NCI-H460 (cell line): ENCODE measurements at places on chromosomes 4 and X. TPM values are rescaled to one million over a fixed set of nuclear protein-coding genes. Genes with fewer than 3 reads are reported as not detected.
A peak's percentile ranks its signal among the peaks of the same experiment; 100 is the strongest.

SLC6A14 gene
- not detected in 2 replicates for total RNA-seq

PDGFRA gene
- total RNA-seq: 0.05 TPM in 1 of 2 replicates, not detected in the other

TGIF2LX gene
- not detected in 2 replicates for total RNA-seq

JADE3 gene
- total RNA-seq: 9.6 and 9.8 TPM in 2 replicates

COL4A6 gene
- total RNA-seq: 157 and 177 TPM in 2 replicates

AR gene
- 8.0 and 9.7 TPM in 2 replicates for total RNA-seq

OTUD6A gene
- not detected in 2 replicates for total RNA-seq

SNCA gene
- total RNA-seq: 99.1 and 110 TPM in 2 replicates

C4orf50 gene
- not detected in 2 replicates for total RNA-seq

MCTS1 gene
- 72.5 and 72.9 TPM in 2 replicates for total RNA-seq

TRPC5OS gene
- not detected in 2 replicates for total RNA-seq

DNA sequence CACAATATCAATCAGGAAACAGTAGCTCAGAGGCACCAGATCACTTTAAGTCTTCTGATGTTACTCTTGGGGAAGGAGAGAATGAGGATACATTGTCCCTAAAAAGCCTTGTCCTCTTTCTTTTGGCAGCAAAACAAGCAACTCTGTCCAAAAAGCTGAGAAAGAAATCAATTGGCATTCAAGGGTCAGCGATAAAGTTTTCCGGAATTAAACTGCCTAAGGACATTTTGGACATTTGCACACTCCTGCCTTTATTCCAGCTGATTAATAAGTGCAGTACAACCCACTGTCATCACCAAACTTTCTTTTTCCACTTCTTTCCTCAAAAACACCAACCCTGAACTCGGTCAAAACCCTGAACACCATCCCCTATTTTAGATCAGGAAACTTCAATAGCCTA lies 85.8 kb upstream of the FAM9A start:
- no peak for DNase-seq

GRCh38 chr4:119087656-119088055 lies 48.0 kb upstream of the MYOZ2 start:
- no peak for DNase-seq

DNA sequence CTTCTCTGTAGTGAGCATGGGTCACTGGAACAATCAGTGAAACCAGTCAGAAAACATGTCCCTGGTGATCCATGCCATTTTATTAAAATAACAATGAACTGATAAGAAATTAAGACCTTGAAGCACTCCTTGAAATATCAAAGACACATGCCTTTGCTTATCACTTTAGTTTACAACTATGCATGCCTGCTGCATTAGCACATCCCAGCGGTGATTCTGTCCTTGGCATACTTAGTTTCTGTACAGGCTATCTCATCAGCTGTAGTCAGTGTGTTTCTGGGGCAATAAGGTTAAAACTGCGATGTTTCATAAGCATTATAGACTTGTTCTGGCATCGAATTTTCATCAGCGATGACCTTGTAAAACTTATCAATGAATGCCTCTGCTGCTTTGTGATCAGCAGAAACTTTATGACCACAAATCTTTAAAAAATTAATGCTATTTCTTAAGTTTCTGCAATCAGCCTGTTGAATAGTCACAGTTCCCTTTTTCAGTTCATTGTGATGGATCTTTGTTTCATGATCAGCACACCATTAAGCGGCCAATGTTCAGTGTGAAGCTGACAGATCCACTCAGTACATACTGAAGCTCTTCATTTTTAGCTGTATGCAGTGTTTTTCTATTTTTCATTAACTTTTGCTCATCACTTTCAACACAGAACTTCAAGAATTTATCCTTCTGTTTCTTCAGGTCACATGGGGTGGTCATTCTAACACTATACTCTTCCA lies 150.5 kb downstream of the RNF150 start:
- DNase-seq: no peak

DNA sequence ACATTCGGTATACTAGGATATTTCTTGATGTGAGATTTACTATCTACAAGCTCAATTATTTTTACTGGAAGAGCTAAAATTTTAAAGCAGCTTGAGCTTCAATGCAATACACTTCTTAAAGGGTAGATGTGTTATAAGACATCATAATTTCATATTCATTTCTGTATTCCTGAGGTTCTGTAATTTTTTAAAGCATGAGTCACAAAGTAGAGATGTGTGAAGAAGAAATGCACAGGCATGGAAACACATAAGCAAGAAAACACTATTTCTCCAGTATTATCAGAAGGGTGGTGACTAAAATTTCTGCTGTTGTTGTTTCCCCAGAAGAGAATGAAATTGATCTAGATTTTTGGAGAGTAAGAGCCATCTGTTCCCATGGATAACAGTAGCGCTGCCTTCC lies 72.6 kb downstream of the INPP4B start:
- DNase-seq: no peak

DNA sequence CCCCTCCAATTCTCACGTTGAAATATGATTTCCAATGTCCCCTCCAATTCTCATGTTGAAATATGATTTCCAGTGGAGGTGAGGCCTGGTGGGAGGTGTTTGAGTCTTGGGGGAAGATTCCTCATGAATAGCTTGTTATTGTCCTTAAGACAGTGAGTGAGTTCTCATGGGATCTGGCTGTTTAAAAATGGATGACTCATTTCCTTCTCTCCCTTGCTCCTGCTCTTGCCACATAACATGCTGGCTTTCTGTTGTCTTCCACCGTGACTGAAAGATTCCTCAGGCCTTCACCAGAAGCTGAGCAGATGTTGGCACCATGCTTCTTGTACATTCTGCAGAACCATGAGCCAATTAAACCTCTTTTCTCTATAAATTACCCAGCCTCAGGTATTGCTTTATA lies 346.8 kb upstream of the TECRL start:
- no peak for DNase-seq

DNA sequence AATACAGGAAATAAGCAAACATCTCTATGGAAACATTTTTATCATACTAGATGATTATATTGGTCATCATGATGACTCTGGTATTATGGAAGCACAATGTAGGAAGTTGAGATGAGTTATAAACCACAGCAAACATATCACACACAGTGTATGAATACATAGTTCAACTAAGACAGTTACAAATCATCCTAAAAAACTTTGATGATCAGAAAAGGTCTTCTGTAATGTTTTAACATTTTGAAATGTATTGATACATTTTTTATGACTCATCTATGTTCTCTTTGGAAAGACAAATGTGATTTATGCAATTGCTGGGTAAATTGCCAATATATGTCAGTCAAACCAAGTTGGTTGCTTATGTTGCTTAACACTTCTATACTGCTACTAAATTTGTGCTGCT lies 4.8 kb downstream of the CXCL3 start:
- DNase-seq: no peak

DNA sequence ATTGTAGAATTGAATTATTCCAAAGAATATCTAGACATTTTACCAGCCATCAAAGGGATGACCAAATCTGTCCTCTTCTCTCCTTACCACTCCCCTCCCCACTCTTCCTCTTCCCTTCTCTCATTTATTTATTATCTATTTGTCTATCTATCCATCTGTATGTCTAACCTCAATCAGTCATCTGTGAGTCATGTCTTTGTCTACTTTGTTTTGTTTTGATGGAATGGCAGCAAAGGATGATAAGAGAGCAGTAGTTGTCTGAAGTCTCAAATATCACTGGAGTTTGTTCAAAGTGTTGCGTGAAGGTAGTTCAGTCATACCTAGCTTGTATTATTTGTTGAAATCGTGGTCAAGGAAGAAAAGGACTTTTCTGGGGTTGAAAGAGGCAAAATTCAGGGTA lies 34.7 kb upstream of the PGRMC2 start:
- no peak for DNase-seq

DNA sequence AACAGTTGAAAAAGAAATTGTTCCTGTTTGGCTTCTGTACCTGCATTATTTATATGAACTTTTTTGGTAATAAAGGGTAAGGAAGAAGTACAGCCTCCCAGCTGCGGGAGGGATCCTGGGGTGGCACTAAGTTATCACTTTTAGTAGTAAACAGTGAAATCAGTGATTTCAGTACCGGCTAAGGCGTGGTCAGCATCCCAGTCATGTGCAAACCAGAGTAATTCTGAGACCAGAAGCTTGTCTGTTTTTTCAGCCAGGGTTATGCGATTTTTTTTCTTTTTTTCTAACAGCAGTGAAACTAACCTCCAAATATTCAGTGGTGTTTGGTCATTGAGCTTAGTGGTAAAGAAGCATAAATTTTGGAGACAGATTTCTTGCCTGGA lies 3.3 kb downstream of the EGF start:
- no peak for DNase-seq

DNA sequence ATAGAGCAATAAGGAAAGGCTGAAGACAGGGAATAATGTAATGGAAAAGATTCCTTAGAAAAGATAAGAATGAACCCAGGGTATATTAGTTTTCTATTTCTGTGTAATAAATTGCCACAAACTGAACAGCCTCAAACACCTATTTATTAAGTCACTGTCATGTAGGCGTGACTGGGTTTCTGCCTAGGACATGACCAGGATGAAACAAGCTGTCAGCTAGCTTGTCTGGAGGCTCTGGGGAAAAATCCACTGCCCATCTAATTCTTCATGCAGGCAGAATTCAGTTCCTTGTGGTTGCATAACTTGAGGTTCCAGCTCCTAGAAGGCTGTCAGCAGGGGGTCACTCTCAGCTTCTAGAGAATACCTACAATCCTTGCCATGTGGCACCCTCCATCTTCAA lies 277.7 kb downstream of the TMA16 start:
- no peak for DNase-seq

GRCh38 chr4:128517739-128518510 lies 230.3 kb upstream of the PGRMC2 start:
- peak; percentile 89 for DNase-seq

GRCh38 chrX:152958524-152959465 lies 35.1 kb downstream of the PNMA5 start:
- DNase-seq: peak; percentile 89

- no peak for DNase-seq
These were observed 727.9 kb upstream of the DIAPH2 start for GRCh38 chrX:95956745-95957144.

DNA sequence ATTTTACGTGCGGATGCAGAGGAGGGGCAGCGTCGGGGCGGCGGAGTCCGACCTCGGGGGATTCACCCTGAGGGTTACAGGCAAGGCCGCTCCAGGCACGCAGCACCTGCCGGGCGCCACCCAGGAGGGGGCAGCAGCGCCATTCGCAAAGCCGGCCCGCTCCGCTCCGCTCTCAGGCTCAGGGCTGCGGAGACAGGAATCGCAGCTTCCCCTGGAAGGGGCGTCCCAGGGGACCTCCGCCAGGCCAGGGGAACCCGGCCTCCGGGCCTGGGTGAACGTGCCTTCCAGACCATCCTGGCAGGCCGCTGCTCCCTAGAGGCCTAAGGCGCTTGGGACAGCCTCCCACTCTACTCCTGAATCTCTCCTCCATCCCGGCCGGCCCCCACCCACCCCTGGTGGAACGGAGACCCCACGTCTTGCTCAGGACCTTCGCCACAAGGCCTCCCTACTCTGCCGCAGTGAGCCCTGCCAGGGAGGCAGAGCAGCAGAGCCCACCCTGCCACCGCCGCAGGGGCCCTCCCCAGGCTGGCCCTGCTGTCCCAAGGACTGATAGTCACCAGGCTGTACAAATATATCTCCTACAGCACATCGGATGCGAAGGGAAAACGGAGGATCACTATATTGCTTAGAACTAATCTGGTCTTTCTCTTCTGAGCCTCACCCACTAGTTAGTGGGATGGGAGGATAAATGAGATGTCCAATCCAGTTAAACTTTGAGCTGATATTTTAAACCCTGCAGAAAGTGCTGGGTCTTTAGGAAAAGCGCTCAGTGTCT lies 115.0 kb downstream of the SMIM20 start:
- DNase-seq: peak; percentile 30

GRCh38 chr4:38856524-38857337 lies at the start of gene TLR6:
Gene TLR6 (minus strand): TSS chr4:38856817. CDS start chr4:38829473, 27,344 bp downstream.
- peak; percentile 84 for DNase-seq

DNA sequence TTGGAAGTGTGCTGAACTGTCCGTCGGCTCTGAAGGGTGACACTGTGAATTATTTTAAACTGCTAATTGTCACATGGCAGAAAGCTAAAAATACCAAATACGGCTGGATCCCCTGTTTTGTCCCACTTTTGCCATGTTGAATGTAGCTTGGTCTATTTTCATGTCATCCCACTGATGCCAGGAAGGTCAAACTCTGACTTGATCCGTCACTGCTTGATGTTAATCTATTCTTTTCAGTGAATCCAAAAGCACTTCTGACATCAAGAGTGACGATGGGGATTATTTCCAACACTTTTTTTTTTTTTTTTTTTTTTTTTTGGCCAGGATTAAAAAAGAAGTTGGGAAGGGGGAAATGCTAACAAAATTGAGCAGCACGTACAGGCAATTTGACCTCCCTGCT lies 734.6 kb upstream of the TENM3 start:
- no peak for DNase-seq

DNA sequence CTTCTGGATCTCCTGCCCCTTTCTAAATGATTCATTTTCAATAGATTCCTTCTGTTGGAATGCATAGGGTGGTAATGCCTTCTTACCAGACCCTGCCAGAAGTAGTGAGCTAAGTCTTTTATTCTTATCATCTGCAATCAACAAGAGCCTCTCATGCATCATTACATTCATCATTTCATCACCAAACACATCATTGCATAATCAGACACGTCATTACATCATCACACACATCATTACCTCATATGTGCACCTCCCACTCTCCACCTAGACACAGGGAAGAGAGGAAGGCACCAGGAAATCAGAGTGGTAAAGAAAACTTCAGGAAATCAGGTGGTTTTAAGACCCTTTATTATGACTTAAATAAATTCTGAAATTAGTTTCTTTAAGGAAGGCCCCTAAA lies 45.0 kb downstream of the VCX2 start:
- DNase-seq: no peak

DNA sequence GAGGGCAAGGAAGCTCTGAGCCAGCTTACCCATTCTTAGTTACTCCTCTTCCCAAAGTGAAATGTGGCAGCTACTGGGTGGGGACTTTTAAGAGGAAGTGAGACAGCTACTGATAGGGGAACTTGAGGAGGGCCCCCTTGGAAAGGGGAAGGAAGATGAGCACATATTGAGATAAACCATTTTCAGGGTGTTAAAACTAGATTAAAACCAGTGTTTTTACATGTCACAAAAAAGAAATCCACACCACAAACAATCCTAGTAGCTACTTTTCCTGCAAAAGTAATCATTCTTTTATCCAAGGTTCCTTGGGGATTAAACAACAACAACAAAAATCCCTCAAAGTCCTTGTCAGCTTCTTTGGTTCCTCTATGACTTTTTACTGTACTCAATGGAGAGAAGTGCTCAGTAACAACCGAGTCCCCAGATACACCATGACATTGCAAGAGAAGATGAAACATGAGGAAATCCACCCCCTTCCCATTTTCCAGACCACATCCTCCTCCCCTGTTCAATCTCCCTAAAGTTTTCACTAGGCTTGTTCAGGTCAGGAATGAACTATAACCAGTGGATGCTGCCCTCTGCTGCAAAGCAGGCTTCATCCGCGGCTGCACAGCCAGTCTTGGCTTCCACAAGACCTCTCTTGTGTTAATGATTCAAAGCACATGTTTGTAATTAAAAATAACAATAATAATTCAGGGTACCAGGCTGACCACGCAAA lies 113.5 kb upstream of the TMEM164 start:
- no peak for DNase-seq
